ENCODE measurements at places on chromosomes 11 and 22.

- no peak for DNase-seq
Observed at GRCh38 chr11:43573233-43573632, 107.3 kb upstream of the HSD17B12 start.

- DNase-seq, result peak; percentile 52
Observed at GRCh38 chr11:1889941-1890855, 1.5 kb downstream of the PRR33 start.

GRCh38 chr11:59426361-59427067 lies at the start of gene OR5A2:
TSS of gene OR5A2 (minus strand) at chr11:59426413. CDS start at chr11:59422953, 3,460 bp downstream.
- DNase-seq, result no peak

- DNase-seq, result no peak
Observed at GRCh38 chr22:43826142-43827002, 14.3 kb upstream of the EFCAB6 start.

GRCh38 chr11:110422306-110422905 lies 7.3 kb upstream of the FDX1 start:
- no peak for DNase-seq

GRCh38 chr11:120622189-120622875 lies 110.8 kb downstream of the GRIK4 start:
- DNase-seq, result no peak

DNA sequence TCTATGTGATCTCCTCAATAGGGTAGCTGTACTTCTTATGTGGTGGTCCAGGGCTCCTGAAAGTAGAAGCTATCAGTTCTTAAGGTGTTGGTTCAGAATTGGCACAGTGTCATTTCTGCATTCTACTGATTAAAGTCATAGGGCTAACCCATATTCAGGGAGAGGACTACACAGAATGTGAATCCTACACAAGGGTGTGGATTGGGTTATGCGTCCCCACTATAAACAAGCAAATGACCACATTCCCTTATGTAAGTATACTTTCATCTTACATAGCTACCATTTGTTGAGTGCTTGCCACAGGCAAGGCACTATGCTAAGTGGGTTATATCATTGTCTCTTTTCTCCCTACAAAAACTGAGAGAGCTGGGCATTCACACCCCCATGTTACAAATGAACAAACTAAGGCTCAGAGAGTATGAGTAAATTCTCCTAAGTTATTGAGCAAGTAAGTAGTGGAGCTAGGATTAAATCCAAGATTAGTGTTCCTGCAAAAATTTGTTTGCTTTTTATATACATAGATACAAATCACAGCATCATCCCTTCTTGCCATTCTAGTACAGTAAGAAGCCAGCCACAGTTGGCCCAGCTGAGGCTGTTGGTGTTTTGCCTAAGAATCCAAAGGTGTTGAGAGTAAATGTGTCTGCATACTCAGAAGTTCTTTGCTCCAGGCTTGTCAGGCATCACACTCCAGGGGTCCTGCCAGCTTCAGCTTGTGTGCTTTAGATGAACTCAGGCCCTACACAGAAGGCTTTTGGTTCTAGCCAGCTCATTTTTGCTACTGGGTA lies 157.8 kb downstream of the KIF18A start:
- DNase-seq, result no peak

DNA sequence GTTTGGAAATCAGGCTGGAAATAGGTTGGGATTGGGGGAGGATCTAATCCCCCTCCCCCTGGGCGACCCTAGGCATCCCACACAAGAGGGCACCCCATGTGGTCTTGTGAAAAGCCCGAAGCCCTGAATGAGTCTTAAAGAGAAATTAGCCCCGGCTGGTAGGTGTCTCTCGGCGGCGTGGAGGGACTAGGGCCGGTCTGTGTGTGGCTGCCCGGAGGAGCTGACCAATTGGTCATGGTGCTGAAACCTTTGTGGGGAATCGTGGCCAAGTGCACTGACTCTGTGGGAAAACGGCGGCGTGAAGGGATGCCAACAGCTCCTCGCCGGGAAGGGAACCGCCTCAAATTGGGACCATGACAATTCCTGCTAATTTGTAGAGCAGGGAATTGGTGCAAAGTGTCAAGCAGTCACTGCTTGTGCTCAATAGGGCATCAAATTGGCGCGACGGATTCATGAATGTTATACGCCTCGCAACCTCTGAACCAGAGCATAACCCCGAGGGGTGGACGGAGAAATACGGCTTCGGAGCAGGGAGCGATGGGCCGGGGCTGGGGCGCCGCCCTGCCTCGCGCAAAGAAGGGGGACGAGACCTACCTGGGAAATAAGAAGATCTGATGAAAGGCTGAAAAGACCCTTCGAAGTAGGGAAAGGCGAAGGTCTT lies 1.5 kb downstream of the DBX1 start:
- DNase-seq, result peak; percentile 34

DNA sequence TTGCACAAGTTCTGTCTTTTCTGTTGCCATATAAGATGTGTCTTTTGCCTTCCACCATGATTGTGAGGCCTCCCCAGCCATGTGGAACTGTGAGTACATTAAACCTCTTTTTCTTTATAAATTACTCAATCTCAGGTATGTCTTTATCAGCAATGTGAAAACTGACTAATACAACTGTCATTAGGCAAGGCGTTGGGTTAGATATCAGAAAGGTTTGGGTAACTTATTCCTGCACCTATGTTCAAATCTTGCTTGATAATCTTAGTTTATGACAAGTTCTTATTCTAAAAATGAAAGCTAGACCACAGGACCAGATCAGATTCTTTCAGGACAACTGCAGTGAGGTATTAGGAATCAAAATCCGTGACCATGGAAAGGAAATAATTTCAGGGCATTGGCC lies 160.6 kb upstream of the BDNF start:
- no peak for DNase-seq

DNA sequence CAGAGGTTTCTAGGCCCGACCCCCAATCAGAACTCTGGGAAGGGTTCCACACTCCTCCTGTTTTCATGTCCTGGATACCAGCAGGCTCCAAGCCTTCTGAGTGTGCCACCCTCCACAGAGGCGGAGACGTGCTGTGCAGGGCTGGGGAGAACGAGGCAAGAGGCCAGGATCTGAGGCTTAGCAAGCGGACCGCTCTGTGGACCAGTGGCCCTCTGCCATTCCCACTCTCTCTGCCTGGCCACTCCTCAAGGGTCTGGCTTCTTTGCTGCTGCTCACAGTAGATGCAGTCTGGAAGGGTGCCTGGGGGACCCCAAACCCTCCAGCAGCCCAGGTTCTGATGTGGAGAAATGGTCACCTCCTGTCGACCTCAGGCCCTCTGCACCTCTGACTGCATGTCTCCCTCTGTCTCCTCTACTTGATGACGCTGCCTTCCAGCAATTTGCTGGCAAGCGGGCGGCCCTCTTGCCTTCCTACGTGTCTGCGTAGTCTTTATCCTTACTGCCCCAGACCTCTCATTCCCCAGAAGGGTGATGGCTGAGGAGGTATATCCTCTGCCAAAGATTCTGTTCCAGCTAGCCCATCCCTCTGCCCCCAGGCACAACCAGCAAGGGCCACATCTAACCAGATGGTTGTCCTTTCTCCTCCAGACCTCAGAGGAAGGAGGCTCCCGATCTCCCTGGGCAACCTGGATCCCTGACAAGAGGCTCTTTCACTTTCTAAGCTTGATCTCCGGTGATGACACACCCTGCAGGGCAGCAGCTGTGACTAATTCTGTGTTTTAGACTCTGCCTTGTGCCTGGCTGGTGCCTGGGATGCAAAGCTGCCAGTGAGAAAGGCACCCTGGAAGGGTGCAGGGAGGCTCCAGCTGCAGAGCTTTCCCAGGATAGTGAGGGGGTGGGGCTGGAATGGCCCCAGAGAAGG lies 87.3 kb downstream of the NAT10 start:
- peak; percentile 40 for DNase-seq

DNA sequence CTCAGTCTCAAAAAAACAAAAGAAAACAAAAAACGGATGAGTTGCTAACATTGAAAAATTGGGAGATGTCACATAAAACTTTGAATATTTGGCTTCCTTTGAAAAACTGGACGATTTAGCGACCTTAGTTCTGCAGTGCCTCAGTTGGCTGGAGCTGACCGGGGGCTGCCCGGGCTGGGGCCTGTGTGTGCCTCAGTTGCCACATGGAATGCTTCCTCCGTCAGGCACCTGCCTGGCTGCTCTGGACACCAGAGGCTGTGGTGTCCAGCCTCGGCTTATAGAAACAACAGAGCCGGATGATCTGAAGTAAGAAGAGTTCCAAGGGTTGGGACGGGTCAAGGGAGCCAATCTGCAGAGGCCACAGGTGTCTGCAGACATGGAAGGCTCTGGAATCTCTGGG lies 50.2 kb downstream of the CACNG2 start:
- no peak for DNase-seq

GRCh38 chr22:39144101-39144767 lies 8.2 kb downstream of the CBX7 start:
- DNase-seq, result peak; percentile 60

DNA sequence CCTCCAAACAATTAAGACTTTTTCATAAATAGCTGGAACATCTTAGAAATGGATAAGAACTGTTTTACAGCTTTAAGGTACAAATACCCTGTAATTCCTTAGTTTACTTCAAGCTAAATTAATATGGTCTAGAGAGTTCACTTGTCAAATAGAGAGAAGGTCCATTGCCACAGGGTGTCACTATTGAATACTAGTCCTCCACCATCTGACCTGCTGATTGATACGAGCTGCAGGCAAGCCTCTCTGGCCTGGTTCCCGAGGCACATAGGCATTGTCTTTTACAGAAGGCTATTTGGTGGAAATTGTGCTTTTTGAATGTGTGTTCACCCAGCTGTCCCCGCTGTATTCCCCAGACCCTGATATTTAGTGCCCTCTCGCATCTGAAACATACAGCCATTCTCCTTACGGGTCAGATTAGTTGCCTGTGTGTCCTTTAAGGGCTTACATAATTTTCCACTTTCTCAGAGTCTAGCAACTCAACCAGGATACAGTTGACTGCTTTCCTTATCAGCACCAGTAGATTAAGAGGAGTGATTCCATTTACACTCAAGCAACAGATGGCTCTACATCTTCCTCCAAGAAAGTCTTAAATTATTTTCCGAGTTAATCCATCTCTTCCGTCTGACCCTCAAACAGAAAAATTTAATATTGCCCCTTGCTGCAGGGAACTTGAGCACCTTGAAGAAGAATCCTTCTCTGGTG lies 788.8 kb upstream of the FAT3 start:
- no peak for DNase-seq

DNA sequence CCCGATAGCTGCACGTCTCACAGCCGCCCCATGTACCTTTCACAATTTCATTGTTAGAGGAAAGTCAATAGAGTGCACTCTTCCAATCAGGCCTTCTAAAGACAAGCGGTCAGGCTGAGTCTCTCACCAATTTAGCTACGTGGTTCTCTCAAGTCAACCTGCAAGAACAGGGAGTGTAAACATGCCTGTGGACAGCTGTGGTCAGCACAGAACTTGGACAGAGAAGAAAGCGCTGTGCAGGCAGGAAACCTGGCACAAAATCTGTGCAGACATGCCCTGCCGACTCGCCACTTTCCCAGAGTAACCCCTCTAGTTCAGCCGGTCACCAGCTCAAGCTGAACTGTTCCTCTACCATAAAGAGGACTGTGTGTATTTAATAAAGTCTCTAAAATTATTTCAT lies 39.5 kb downstream of the CHKA start:
- DNase-seq, result no peak
